WERI-Rb-1 (cell line): ENCODE measurements at places on chromosomes 7 and 10.

GRCh38 chr7:100822236-100823139, 4.8 kb downstream of the EPHB4 start:
- no peak for DNase-seq

GRCh38 chr10:104072786-104073185, 12.9 kb downstream of the COL17A1 start:
- DNase-seq, result no peak

DNA sequence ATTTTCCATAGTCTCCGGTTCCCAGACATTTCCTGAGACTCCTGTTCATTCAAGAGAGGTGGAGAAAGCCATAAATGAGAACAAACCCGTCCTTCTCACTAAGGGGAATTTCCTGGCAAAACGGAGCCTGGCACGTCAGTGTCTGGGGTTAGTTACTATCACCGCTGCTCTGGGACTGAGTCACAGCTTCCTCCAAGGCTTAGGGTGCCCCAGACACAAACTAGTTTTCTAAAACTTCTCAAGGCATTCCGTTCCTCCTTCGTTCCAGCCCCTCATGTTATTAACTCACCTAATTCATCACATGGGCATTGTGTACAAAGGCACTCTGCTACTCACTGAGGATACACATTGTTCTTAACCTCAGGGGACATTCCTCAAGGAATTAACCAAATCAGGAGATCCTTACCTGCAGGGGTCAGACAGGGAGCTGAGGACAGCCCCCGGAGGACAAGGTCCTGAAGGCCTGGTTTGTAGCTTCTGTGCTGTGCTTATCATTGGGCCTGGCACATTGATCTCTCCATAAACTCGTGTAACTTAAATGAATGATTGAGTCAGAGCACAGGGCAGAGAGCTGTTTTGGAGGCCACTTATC, 103.0 kb upstream of the KLF6 start:
- DNase-seq, result no peak

DNA sequence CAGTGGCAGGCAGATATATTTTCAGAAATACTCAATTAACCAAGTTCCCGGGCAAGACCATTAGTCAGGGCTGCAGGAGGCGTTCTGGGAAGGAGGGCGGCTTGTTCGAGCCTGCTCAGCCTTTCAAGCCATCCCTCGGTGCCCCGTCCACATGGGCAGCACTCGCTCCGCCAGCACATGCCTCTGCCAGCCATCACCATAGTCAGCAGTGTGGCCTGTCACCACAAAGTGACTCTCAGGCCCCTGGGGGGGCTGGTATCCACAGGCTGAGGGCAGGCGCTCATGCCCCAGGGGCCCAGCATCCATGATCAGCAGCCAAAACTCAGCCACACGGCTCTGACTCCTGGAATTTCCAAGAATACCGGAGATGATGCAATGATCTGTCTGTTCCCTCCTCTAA, 81.9 kb downstream of the CHST15 start:
- DNase-seq, result no peak

GRCh38 chr10:408236-408635, 273.0 kb downstream of the ZMYND11 start:
- DNase-seq, result no peak

- DNase-seq, result no peak
Measured at GRCh38 chr10:107803546-107803945, 639.0 kb upstream of the SORCS1 start.
